ENCODE measurements at places on chromosomes 16 and 17. TPM values are rescaled to one million over a fixed set of nuclear protein-coding genes. Genes with fewer than 3 reads are reported as not detected.

DNA sequence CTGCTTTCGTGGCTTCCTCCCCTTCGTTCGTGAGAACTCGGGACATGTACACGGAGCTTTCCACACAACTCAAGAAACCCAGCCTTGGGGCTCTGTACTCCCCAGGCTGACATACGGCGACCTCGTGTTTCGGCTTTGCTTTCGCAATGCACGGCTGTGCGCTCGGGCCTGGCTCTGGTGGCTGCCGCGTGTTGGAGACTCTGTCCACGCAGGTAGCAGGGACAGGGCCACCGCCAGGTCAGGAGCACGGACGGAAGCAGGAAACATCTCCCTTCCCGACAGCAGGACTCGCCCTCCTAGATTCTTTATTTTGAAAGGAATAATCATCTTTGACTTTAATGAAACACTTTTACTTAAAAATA lies 17.3 kb downstream of the UTS2R start:
- H3K4me3 ChIP-seq: no peak overlapping the region
- H3K4me1 ChIP-seq: no peaks in the 10 kb centered on the region
- DNase-seq: no peak
- no peak overlapping the region for H3K27ac ChIP-seq

- H3K4me3 ChIP-seq: no peak overlapping the region
- H3K27me3 ChIP-seq: no peaks in the 10 kb centered on the region
- no peak for DNase-seq
These were observed 54.2 kb upstream of the CDR2 start for GRCh38 chr16:22428654-22429053.

P3H4 gene
- 42.3 TPM for total RNA-seq

NPIPA7 gene
- 6.6 TPM for total RNA-seq
